ENCODE measurements at places on chromosomes 4 and X.

- no peak for DNase-seq
These were observed 127.6 kb upstream of the INTU start for GRCh38 chr4:127505203-127505602.

DNA sequence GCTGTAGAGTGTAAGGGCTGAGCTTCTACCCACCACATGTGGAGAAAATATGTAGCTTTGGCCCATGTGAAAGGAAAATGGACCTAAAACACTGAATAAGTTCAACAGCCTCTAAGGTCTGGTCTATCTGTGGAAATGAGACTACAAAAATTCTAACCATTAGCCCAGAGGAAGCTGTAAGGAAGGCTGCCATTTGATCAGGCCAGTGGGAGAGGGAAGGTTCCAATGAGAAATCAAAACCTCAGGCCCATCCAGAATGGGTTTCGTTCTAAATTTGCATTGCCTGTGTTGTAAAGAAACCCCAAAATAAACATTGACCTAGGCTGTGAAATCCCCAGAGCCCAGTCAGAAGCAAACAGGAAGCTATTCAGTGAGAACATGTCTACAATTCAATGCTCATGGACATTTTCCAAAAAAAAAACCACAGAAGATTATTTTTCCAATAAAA lies 320.4 kb upstream of the SLC7A11 start:
- no peak for DNase-seq

DNA sequence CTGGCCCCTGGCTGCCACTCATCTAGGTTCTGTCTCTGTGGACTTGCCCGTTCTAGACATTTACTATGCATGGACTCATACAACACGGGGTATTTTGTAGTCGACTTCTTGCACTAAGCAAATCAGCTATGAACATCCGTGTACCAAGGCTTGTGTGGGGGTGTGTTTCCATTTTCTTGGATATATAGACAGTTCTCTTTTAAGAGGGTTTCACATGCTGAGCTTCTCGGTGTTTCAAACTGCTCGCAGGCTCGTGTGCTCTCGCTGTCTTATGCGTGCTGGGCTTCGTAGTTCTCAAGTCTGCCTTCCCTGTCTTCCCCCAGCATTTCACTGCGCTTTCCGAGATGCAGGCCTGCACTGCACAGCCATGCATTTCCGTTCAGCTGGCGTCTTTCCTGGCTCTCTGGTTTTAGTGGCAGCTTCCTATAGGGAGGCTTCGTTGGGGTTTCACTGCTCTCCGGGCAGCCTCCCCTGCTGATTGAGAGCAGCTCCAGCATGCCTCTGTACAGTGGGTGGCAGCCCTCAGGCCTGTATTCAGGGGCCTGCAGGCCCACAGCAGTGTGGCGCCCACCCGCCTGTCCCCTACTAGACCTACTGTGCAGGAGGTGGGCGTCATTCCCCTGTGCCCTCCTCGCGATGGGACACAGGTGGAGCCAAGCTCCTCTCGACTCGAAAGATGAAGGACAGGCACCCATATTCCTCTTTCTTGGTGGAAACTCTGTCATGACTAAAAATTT lies 27.6 kb downstream of the ZBTB49 start:
- DNase-seq: no peak

DNA sequence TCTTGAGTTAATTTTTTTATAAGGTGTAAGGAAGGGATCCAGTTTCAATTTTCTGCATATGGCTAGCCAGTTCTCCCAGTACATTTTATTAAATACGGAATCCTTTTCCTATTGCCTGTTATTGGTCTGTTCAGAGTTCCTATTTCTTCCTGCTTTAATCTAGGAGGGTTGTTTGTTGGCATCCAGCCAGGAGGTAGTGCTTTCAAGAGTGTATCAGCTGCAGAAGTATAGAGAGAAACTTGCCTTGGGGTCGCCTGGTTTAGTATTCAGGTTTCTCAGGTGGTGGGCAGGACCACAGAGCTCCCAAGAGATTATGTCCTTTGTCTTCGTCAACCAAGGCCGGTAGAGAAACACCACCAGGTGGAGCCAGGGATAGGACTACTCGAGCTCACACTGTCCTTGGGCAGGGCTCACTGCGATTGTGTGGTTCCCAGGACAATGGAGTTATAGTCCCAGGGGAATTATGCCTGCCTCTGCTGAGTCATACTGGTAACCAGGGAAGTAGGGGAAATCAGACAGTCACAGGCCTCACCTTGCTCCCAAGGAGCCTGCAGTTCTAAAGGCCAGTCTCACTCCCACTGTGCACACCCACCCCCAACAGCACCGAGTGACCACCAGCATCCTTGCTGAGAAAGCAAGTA lies 168.1 kb downstream of the VSIG4 start:
- no peak for DNase-seq

DNA sequence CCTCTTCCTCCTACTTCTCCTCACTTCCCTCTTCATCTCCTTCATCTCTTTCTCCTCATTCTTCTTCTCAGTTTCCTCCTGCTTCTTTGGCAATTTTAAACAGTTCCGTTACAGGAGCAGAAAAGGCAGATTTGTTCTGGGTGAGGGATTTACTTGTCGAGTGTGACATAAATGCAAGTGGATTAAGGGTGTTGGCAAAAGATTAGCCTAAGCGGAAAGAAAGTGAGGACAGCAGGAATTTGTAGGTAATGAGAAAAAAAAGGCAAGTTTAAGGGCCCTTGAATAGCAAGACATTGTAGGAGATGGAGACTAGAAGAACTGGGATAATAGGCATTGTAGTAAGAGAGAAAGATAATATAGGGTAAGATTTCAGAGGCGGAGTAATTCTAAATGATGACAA lies 841.6 kb downstream of the RAPGEF2 start:
- DNase-seq: no peak

DNA sequence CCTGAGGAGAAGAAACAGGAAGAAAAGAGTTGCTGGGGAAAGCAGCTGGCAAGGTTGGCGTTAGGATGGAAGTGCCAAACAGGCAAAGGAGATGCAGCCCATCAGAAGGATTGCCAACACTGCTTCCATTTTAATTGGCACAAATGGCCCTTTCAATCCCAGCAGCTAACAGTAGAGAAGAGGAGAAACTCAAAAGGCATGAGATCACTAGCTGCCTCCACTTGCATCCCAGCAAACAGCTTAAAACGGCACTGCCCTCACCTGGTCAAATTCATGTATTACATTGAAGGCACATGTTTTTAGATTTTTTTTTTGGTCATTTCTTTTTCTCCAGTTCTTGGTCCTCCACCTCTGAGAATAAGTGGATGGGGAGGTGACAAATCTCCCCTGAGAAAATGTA lies 14.9 kb upstream of the LOC101059915 start:
- peak; percentile 69 for DNase-seq

DNA sequence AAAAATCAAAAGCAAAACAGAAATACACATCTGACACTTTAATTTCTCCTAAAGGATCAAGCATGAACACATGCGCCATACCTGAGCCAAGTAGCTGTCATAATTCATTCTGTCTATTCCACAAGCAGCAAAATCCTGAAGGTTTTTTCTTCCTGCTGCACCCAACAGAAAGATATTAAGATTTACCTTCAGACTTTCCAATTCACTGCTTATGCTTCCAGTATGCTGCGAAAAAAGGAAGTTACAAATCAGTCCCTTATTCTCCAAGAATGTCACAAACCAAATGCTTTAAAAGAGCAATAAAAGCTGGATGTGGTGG lies 29.2 kb upstream of the FGFBP2 start:
- no peak for DNase-seq

GRCh38 chr4:31083456-31083855 lies 363.3 kb downstream of the PCDH7 start:
- DNase-seq: no peak

GRCh38 chr4:8706216-8707044 lies 113.9 kb downstream of the CPZ start:
- no peak for DNase-seq

GRCh38 chr4:113645771-113646441 lies 115.6 kb downstream of the CAMK2D start:
- no peak for DNase-seq

- DNase-seq: no peak
These were observed 26.8 kb downstream of the RBBP7 start for GRCh38 chrX:16843208-16843909.

DNA sequence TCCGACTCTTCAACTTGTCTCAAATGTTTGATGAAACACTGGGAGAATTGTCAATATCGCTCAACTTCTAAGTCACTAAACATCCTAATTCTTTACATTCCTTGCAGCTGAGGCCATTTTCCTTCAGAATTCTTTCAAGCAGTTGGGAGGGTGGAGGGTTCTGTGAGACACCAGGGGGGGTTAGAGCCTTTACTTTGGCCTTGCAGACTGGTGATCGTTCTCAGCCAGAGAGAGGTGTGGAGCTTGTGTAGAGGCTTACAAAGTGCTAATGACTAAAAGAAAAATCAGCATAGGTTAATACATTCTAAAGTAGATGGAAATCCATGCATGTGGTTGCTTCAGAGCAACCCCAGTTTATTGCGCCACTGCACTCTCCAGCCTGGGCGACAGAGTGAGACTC lies 21.3 kb upstream of the SOX3 start:
- DNase-seq: no peak

- no peak for DNase-seq
These were observed 36.9 kb upstream of the PRSS12 start for GRCh38 chr4:118389721-118390120.

DNA sequence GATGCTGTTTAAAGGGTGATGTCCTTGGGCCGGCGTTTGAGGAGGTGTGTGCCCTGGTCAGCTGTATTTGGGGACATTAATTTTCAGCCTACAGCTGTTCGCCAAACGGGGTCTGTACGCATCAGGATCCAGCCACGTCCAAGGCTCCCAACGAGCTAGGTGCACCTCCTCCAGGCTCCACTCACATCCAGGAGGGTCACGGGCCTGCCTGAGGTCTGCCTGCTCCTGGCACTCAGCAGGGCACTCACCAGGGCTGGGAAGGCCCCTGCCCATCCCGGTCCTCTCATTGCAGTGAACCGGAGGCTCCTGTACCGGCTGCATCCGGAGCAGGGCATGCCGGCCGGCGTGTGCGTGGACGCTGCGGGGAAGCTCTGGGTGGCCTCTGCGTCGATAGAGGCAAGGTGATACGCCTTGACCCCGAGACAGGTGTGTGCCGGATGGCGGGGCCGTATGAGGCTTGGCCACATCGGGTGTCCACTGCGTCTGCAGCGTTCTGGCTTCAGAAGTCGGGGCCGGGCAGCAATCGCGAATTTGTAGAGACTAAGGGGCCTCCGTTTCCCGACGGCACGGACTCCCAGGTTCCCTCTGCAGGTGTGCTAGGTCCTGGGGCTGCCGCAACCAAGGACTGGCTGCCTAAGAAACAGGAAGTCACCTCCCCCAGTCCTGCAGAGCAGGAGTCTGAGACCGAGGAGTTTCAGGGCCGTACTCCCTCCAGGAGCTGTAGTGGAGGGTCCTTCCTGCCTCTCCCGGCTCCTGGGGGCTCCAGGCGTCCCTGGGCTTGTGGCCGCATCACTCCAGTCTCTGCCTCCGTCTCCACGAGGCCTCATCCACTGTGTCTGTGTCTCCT lies 27.5 kb upstream of the PLCXD1 start:
- peak; percentile 0 for DNase-seq

- no peak for DNase-seq
These were observed 25.3 kb downstream of the ARSF start for GRCh38 chrX:3066555-3066954.

- DNase-seq: no peak
These were observed 105.3 kb upstream of the CBR4 start for GRCh38 chr4:169115144-169115896.

GRCh38 chr4:158656439-158656838 lies 15.2 kb downstream of the C4orf46 start:
- DNase-seq: no peak

GRCh38 chr4:186248643-186249042 lies 17.3 kb upstream of the F11 start:
- no peak for DNase-seq
